ENCODE measurements at places on chromosomes 16 and 17.

DNA sequence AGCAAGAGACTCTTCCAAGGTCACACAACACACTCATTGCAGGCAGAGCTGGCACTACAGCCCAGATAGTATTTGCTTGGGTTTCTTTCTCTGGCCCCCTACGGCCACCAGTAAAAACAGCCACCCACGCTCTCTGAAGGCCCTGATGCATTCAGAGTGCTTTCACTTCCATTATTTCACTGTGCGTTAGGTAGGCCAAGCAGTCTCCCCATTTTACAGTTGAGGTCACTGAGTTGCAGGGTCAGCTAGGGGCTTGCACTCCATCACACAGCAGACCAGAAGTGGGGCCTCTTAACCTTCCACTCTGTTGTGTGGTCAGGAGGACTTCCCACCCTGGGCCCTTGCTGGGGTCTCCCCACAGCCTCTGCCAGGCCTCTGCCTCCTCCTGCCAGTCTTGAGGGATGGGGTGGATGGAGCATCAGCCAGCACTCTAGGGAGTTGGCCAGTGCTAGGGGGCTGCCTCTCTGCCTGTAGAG is 2.5 kb downstream of the TBX21 start:
- DNase-seq: no peak

GRCh38 chr17:51746421-51746820 is 412.1 kb downstream of the CA10 start:
- DNase-seq: no peak

DNA sequence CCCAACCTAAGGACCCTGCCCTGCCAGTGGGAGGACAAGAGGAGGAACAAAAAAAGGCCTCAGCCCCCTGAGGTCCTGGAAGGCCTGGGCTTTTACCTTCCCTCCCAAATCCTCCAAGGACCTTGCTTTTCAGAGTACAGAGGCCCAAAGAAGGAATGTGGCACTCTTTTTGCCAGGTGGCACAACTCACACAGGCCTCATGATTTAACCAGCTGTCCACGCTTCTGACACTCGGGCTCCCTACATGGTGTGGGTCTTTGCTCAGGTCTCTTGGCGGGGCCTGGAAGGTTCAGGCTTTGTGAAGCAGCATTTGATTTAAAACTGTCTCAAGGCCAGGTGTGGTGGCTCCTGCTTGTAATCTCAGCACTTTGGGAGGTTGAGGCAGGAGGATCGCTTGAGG is 120.6 kb downstream of the ABCC6 start:
- DNase-seq: no peak

GRCh38 chr16:16991711-16992110 is 479.0 kb downstream of the XYLT1 start:
- DNase-seq: no peak

DNA sequence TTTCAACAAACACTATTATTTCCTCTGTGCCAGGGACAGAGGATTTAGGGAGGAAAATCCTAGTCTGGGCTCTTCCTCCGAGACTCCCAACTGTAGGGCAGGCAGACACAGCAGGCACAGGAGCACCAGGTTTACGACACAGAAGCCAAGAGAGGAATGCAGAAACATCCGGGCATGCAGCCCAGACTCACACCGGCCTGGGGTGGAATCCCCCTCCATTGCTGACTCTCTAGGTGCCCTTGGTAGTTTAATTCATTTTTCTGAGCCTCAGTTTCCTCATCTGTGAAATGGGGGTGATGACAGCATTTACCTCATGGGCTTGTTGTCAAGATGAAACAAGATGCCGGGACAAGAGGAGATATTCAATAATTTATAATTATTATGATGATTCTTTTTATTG is 14.9 kb downstream of the CA4 start:
- no peak for DNase-seq

- DNase-seq: no peak
Observed at GRCh38 chr17:72273289-72274056, 152.7 kb downstream of the SOX9 start.

- DNase-seq: no peak
Observed at GRCh38 chr16:10577305-10578202, 2.8 kb downstream of the EMP2 start.

- no peak for DNase-seq
Observed at GRCh38 chr17:52660692-52661091, 502.2 kb upstream of the CA10 start.

DNA sequence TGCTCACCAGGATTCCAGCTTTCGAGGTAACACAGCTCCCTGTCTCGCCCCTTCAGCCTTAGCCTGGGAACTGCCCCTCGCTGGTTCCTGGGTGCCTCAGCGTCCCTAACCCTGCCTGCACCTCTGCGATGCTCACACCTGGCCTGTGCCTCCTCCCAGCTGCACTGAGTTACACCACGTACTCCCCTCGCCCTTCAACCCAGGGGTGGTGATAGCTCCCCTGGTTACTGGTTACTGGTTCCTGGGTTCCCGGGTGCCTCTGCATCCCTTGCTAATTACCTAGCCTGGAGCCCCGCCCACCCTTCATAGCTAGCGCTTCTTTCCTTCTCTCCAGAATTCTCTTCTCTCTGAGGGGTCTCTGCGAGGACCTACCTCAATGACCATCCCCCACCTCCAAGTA is 65.3 kb upstream of the PLCG2 start:
- DNase-seq: no peak

GRCh38 chr16:53503991-53504663 is 1.1 kb upstream of the AKTIP start:
- no peak for DNase-seq

DNA sequence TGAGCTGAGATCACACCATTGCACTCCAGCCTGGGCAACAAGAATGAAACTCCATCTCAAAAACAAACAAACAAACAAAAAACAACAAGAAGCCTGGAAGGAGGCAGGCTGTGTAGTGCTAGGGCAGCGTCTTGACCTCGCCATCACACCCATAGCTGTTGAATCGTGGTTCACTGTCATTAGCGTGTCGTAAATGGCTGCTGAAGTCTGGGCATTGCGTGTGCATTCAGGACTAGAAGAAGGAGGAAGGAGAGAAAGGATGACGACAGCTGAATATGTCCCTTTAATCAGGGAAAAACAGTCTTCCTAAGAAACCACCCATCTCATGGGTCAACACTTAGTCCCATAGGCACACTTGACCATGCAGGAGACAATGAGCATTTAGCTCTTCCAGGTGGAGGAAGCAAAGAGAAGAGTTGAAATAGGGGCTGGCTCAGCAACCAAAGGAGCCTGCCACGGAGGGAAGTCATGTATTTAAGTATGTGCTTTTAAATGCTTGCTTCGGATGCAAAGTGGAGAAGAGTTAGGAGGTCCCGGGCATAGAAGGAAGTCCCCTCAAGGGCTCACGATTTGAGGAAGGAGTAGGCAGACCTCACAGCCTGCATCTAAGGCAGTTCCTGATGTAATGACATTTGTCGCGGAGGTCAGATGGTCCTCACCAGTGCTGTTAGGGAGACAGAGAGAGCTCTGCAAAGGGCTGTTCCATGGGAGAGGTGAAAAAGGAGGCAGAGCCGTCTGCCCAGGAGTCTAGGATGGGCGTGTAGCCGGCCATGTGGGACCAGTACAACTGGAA is 8.8 kb downstream of the PRSS22 start:
- no peak for DNase-seq

- DNase-seq: no peak
Observed at GRCh38 chr17:11744696-11745095, 146.4 kb downstream of the DNAH9 start.

DNA sequence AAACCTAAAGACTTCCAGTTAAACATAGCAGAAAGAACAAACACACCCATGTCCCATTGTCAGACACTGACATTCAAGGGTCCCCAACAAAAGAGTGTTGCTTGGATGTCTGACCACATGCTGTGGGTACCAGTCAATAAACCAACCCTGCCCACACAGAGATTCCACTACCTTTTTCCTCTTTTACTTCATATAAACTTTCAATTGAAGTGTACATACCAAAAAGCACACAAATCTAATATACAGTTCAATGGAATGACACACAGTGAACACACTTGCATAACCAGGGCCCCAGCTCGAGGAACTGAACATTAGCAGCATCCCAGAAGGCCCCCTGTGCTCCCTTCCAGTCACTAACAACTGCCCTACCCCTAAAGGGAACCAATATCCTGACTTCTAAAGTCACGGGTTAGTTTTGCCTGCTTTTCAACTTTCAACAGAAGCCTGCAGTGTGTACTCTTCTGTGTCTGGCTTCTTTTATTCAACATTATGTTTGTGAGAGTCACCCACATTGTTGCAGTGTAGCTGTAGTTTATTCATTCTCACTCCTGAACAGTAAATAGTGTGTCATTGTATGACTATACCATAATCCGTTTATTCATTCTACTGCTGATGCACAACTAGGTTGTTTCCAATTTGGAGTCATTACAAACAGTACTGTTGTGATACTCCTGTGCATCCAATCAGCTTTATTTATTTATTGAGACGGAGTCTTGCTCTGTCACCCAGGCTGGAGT is 18.0 kb downstream of the CFDP1 start:
- no peak for DNase-seq

- DNase-seq: no peak
Observed at GRCh38 chr16:30923554-30924075, at the start of gene FBXL19. FBXL19 (plus strand) TSS chr16:30923572; CDS start chr16:30925755, 2,183 bp downstream.

DNA sequence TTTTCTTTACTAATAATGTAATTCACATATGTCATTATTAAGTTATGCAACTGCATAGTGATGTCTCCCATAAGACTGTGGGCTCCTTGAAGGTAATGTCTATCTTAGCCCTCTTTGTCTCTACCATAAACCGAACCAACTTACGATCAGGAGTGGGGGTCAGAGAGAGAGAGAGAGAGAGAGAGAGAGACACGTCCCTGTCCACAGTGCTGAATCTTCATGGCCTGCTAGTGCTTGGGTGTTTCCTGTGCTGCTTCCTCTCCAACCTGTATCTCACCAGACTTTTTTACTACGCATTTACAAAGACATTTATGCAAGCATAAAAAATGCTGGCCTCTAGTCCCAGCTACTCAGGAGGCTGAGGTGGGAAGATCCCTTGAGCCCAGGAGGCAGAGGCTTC is 52.2 kb upstream of the HAPSTR1 start:
- no peak for DNase-seq

- DNase-seq: no peak
Observed at GRCh38 chr17:37801171-37801570, 56.3 kb upstream of the HNF1B start.

DNA sequence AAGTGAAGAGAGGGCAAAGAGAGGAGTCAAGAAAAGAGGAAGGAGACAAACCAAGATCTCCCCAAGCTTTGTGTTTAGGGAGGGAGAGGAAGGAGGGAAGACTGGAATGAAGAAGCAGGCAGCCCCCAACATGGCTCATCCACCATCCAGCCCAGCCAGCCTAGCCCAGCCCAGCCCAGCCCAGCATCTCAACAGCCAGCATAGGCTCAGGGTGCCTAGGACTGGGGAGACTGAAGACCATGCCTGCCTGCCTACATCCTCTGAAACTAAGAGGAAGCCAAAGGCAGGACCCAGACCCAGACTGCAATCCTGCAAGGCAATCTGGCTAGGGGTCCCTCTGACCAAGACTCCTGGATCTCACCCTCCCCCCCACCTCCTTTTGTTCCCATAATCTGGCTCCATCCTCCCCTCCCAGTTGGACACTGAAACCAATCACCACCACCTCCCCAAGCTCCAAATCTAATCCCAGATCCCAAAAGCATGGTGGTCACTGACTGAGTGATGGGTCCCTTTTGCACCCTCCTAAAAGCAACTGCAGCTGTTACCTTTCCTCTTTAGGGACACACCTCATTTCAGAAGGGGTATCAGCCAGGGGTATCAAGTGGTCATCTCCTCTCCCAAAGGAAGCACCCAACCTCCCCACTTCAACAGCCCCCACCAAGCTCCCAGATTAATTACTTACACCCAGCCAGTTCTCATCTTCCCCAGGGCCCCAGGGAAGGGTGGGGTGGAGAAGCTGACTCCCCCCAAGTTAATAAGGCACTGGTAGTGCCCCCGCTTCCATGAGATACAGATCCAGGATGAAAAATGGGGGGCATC is 1.2 kb downstream of the HDAC5 start:
- no peak for DNase-seq

DNA sequence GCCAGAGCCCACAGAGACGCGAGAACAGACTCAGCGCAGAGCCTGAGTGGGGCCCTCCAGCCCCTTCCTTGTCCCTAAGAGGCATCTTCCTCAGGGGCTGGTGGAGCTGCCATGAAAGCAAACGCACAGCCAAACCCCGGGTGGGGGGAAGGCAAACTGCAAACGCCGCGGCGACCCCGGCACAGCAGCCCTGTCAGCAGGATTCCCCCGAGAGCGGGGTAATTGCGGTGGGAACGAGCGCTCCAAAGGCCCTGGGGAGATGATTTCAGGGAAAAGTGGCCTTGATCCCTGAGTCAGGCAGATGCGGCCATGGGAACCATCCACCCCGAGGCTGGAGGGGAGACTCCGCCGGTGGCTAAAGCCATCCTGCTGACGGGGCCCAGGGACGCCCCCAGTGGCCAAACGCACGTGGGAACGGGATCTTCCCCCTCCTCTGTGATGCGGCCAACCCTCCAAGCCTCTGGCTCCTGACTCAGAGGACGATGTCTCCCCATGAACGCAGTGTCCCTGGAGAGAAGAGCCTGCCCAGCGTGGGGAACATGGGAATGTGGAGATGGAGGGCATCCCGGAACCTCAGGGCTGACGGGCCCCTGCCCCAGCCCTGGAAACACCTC is 25.1 kb downstream of the SLC7A5 start:
- DNase-seq: no peak

- no peak for DNase-seq
Observed at GRCh38 chr16:64924086-64924485, 197.8 kb downstream of the CDH11 start.

- DNase-seq: no peak
Observed at GRCh38 chr17:55895112-55895759, 144.4 kb downstream of the PCTP start.

DNA sequence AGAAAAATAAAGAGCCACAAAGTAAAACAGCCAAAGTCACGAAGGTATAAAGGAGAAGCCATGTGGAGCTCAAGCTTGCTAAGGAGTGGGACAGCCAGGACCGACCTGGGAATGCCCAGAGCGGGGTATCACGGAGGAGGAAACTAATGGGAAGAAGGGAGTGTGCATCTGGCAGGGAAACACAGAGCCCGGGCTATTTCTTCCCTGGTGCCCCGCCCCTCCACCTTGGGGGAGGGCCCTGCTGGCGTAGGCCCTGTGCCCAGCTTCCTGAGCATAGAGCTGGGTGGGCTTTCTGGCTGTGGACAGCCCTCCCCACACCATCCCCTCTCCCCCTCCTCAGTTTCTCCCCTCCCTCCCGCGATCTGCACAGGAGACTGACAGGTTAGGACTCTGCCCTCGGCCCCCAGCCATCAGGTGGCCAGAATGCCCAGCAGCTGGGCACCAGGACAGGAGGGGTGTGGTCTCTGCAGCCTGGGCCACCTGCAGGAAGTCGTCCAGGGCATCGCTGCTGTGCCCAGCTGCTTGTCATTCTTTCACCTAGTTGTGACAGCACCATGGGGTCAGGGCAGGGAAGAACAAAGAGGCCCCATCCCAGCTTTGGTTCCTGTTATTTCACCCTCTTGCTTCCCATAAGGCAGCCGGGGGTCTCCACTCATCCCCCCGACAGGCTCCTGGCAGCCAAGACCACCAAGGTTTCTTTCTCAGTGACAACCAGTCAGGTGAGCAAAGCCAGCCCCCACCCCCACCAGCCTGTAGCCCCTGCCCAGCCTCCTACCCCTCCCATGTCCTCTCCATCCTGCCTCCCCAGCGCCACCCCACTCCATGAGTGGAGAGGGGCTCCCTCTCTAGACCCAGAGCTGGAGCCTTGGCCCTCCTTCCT is 7.1 kb upstream of the DCAF7 start:
- peak; percentile 43 for DNase-seq

Measured in COR-L47 (cell line).